ENCODE measurements at places on chromosomes 5 and 9.

DNA sequence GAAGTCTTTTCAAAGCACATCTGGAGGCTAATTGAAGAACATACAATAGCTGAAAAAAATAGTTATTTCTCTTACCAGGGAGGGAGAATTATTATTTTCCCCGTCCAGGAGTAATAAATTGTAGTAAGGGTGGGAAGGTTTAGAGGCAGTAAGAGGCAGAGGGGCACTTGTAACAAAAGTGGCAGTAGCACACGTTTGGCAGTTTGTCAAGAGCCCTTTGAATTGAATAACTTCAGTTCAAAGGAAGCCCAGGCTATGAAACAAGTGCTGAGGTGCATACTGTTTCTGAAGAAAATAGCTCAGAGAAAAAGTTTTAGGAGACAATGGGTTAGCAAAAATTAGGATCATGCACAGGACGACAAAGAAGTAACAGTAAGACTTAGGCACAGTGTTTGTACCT lies 451.3 kb downstream of the LRRC70 start:
- DNase-seq, result no peak

DNA sequence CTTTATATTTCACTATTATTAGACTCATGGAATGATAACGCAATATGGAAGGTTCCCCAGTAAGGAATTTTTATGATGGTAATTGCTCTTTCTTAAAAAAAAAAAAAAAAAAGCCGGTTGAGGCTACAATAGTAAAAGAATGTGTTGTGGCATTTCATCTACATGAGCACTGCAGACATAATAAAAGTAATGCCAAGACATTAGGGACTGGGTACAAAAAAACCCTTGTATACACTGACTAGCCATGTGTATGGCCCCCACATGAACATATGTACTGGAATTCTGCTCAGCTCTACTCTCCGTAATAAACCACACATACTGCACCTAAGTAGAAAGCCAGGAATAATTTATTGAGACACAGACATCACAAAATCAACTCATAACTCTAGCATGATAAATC lies 218.4 kb downstream of the ADAMTS6 start:
- no peak for DNase-seq

- DNase-seq, result no peak
Observed at GRCh38 chr9:134503301-134504105, 138.1 kb upstream of the COL5A1 start.

DNA sequence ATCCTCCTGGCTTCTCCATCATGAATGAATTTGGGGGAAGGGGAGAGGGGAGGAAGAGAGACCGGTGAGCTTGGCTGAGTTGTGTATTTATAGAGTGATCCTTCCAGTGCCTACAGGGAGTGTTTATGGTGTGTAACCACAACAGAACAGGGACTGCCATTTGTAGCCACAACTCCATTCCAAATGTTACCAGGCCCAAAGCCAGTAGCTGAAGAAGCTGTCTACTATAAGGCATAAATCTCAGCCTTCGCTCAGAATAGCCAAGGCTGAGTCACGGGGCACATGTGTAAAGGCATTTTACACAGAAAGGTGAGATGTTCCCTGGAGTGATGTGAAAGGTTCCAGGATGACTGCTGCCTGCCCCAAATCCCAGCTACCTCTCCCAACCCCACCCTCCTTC lies 2.5 kb downstream of the TMEM252 start:
- DNase-seq, result no peak

- DNase-seq, result no peak
Observed at GRCh38 chr9:28121366-28121765, 548.1 kb upstream of the C9orf72 start.

DNA sequence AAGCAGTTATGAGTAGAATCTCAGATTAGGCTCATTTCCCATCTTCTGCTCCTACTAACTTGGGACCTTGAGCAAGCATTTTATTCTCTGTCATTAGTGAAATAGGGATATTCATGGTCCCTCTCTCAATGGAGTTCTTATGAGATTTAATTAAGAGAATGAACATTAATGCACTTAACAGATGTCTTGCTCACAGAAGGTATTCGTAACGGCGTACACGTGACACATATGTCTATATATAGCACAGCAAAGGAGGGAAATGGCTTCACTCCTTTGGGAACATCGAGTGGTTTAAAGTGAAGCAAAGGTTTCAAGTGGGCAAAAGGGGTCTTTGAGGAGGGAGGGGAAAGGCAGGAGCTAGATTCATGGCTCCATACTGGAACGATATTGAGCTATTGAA lies 24.6 kb downstream of the KDM4C start:
- DNase-seq, result no peak

- no peak for DNase-seq
Observed at GRCh38 chr5:138783976-138784375, 30.8 kb downstream of the CTNNA1 start.

- DNase-seq, result no peak
Observed at GRCh38 chr9:120702075-120702474, 12.2 kb downstream of the MEGF9 start.

DNA sequence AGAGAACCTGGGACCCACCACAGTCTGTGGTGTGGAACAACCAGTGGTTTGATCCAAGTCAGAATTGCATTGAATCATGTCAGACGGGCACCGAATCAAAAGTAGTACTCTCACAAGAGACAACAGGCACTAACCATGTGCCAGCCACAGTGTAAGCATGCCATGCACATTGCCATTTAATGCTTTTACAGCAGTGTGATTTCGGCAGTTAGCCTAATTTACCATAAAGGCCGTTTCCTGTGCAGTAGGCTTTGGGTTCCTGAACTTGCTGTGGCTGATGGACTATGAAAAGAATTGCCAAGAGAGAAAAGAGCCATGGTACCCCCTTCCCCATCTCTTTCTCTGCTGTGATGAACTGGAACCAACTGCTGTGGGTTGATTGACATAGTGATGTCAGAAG lies 540.6 kb downstream of the EBF1 start:
- DNase-seq, result no peak

Data from RWPE1 (cell line).